ENCODE measurements at places on chromosomes 7 and 10. TPM values are rescaled to one million over a fixed set of nuclear protein-coding genes. Genes with fewer than 3 reads are reported as not detected.

The STEAP1B gene
- not detected for total RNA-seq

The UCN3 gene
- total RNA-seq: not detected

The ACTR3C gene
- total RNA-seq: 8.8 TPM

The FAM237B gene
- not detected for total RNA-seq

The AGAP9 gene
- 6.6 TPM for total RNA-seq

The HPSE2 gene
- not detected for total RNA-seq

The ANKRD30A gene
- not detected for total RNA-seq

The KCNIP2 gene
- 1.4 TPM for total RNA-seq

The GHRHR gene
- not detected for total RNA-seq

The CALHM3 gene
- not detected for total RNA-seq

The TFPI2 gene
- total RNA-seq: not detected

The EBLN1 gene
- total RNA-seq: not detected

The SMKR1 gene
- total RNA-seq: 2.0 TPM

DNA sequence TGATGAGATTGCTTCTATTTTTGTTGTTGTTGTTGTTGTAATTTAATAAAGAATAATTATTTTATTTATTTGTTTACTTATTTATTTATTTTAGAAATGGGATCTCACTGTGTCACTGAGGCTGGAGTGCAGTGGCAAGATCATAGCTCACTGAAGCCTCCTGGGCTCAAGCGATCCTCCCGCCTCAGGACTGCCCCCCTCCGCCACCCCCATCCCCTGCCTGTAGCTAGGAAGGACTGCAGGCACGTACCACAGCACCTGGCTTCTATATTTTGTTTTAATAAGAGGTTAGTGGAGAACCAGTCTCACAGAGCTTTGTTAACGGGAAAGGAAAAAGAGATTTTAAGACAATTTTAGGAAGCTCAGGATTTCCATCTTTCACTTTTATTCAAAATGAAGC, 19.5 kb upstream of the SMC3 start:
- H3K4me1 ChIP-seq: peaks cover 10% of the 10 kb centered on the region
- no peaks in the 10 kb centered on the region for H3K36me3 ChIP-seq
- H3K27me3 ChIP-seq: peaks cover 12% of the 10 kb centered on the region
- DNase-seq: no peak
- H3K4me3 ChIP-seq: no peak overlapping the region

DNA sequence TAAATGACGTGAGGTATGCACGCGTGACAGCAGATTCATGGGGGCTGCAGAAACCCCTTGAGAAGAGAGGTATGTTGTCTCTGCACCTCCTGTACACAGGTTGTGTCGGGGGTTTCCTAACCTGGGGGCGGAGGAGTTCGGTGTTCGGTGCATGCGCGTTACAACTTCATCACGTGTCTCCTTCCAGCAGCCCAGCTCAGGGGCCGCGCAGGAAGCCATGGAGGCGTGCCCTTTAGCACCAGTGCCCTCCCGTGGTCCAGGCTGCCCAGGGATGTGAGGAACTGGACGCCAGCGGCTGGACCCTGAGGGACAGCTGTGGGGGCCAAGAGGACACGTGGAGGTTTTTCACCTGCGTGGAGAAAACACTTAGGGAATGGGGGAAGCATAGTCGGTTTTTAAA, 186.4 kb downstream of the EBF3 start:
- H3K4me3 ChIP-seq: no peak overlapping the region
- H3K27me3 ChIP-seq: no peaks in the 10 kb centered on the region
- H3K27ac ChIP-seq: no peak overlapping the region
- H3K4me1 ChIP-seq: no peaks in the 10 kb centered on the region

GRCh38 chr10:74021248-74022055, 23.5 kb downstream of the VCL start:
- peak; percentile 18 for DNase-seq
- H3K4me3 ChIP-seq: peak overlapping the region; percentile 22
- peaks cover 37% of the 10 kb centered on the region for H3K4me1 ChIP-seq
- peak overlapping the region; percentile 79 for H3K27ac ChIP-seq

- H3K4me3 ChIP-seq: no peak overlapping the region
- H3K27ac ChIP-seq: no peak overlapping the region
- H3K4me1 ChIP-seq: peaks cover 6% of the 10 kb centered on the region
Measured at GRCh38 chr10:113665806-113666354, 2.0 kb upstream of the NRAP start.

DNA sequence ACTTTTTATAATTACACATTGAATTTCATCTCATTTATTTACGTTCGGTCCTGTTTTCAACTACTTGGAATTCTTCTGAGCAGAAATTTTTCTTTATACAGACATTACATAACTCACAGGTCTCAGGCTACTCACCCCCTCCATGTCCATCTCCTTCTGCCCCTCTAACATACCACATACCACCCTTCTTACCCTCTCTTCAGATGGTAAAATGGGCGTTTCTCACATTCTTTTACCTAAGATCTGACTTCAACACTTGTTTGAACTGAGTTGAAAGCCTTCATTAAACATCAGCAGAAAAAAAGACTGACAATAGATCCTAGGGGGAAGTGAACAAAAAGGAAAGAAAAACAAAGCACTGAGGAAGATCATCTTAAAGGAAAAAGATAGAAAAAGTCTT, 309.7 kb downstream of the CTNNA3 start:
- H3K27me3 ChIP-seq: peaks cover 6% of the 10 kb centered on the region
- no peak overlapping the region for H3K27ac ChIP-seq
- no peak for DNase-seq
- H3K4me1 ChIP-seq: peaks cover 7% of the 10 kb centered on the region
- H3K36me3 ChIP-seq: no peaks in the 10 kb centered on the region

GRCh38 chr7:121271916-121272315, 56.9 kb upstream of the WNT16 start:
- H3K36me3 ChIP-seq: no peaks in the 10 kb centered on the region
- DNase-seq: no peak
- peaks cover 23% of the 10 kb centered on the region for H3K27me3 ChIP-seq
- H3K4me3 ChIP-seq: no peak overlapping the region

DNA sequence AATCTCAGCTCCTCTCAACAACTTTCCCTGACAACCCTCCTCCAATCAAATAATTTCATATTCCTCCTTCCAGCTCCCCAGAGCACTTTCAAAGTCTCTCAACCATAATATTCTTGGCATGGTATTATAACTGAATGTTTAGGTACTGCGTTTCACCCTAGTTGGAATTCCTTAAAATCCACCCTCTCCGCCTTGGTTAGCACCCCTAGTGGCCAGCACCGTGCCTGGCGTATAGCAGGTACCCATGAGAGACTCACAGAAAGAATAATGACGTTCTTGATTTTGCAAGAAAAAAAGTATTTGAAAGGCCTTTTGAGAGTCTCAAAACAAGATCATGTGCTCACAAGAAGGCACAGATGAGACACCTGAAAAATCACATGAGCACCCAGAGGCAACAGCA, 50.9 kb downstream of the GLI3 start:
- H3K27me3 ChIP-seq: no peaks in the 10 kb centered on the region
- H3K27ac ChIP-seq: no peak overlapping the region
- no peaks in the 10 kb centered on the region for H3K4me1 ChIP-seq
- DNase-seq: no peak
- no peaks in the 10 kb centered on the region for H3K36me3 ChIP-seq
- no peak overlapping the region for H3K4me3 ChIP-seq

- H3K27me3 ChIP-seq: no peaks in the 10 kb centered on the region
- no peak for DNase-seq
- H3K36me3 ChIP-seq: peaks cover 13% of the 10 kb centered on the region
- peaks cover 57% of the 10 kb centered on the region for H3K4me1 ChIP-seq
- H3K27ac ChIP-seq: peak overlapping the region; percentile 93
Measured at GRCh38 chr10:110872984-110873923, 1.5 kb downstream of the PDCD4 start.

- H3K27ac ChIP-seq: no peak overlapping the region
- no peak for DNase-seq
Measured at GRCh38 chr7:127769696-127770400, 117.9 kb downstream of the SND1 start.

- peaks cover 16% of the 10 kb centered on the region for H3K36me3 ChIP-seq
- no peak for DNase-seq
- H3K27ac ChIP-seq: no peak overlapping the region
- no peaks in the 10 kb centered on the region for H3K27me3 ChIP-seq
- H3K4me1 ChIP-seq: peaks cover 26% of the 10 kb centered on the region
Measured at GRCh38 chr10:72132854-72133253, 44.5 kb upstream of the SPOCK2 start.

GRCh38 chr7:66682350-66683093, 53.8 kb downstream of the KCTD7 start:
- H3K36me3 ChIP-seq: no peaks in the 10 kb centered on the region
- DNase-seq: peak; percentile 30
- peak overlapping the region; percentile 39 for H3K27ac ChIP-seq
- H3K4me3 ChIP-seq: peak overlapping the region; percentile 90
- H3K27me3 ChIP-seq: no peaks in the 10 kb centered on the region
- H3K4me1 ChIP-seq: peaks cover 37% of the 10 kb centered on the region

DNA sequence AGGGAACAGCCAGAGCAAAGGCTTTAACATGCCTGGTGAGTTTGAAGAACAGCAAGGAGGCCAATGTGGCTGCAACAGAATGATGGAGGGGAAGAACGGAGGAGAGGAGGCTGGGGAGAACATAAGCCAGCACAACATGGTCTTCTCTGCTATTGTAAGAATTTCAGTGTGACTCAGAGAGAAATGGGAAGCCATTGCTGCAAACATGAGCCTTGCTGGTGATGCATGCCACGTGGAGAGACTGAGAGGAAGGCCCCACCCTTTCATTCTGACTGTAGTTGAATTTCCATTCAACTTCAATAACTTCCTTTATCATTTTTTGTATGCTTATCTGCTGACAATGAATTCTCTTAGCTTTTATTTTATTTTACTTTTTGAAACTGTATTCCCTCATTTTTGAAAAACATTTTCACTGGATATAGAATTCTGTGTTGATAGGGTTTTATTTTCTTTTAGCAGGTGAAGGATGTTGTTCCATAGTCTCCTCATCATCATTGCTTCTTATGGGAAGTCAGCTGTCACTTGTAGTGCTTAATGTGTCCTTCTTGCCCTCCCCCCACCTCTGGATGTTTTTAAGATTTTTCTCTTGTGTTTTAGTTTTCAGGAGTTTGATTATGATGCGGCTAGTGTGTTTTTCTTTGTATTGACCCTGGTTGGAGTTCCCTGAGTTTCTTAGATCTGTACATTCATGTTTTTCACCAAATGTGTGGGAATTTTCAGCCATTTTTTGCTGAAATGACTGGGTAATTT, 46.4 kb upstream of the LEP start:
- peaks cover 4% of the 10 kb centered on the region for H3K4me1 ChIP-seq
- peak; percentile 38 for DNase-seq
- H3K27ac ChIP-seq: no peak overlapping the region
- peaks cover 20% of the 10 kb centered on the region for H3K27me3 ChIP-seq
- peaks cover 5% of the 10 kb centered on the region for H3K36me3 ChIP-seq

GRCh38 chr7:151135525-151135845, 32.0 kb downstream of the GBX1 start:
- H3K4me1 ChIP-seq: no peaks in the 10 kb centered on the region
- H3K4me3 ChIP-seq: no peak overlapping the region
- DNase-seq: no peak
- H3K27ac ChIP-seq: no peak overlapping the region
- H3K36me3 ChIP-seq: peaks cover 8% of the 10 kb centered on the region

All from activated CD4-positive, alpha-beta memory T cell treated with anti-CD3 and anti-CD28 coated beads for 36 hours (primary cell).